ENCODE measurements at places on chromosomes 12 and 14. TPM values are rescaled to one million over a fixed set of nuclear protein-coding genes. Genes with fewer than 3 reads are reported as not detected.

- peaks cover 40% of the 10 kb centered on the region for H3K4me1 ChIP-seq
- H3K27me3 ChIP-seq = peaks cover 5% of the 10 kb centered on the region
- peak; percentile 76 for DNase-seq
Measured at GRCh38 chr14:68685419-68686204, 107.3 kb downstream of the ZFP36L1 start.

The C12orf54 gene
- polyA plus RNA-seq = not detected

The FAM186B gene
- polyA plus RNA-seq = not detected

The WSCD2 gene
- polyA plus RNA-seq = not detected

The KRT1 gene
- not detected for polyA plus RNA-seq

- H3K36me3 ChIP-seq = peaks cover 3% of the 10 kb centered on the region
- H3K27ac ChIP-seq = no peak overlapping the region
- DNase-seq = no peak
- H3K4me1 ChIP-seq = peaks cover 7% of the 10 kb centered on the region
Measured at GRCh38 chr14:96830946-96831345, 33.8 kb downstream of the VRK1 start.

The ADAM21 gene
- polyA plus RNA-seq = not detected

The GYS2 gene
- polyA plus RNA-seq = not detected

DNA sequence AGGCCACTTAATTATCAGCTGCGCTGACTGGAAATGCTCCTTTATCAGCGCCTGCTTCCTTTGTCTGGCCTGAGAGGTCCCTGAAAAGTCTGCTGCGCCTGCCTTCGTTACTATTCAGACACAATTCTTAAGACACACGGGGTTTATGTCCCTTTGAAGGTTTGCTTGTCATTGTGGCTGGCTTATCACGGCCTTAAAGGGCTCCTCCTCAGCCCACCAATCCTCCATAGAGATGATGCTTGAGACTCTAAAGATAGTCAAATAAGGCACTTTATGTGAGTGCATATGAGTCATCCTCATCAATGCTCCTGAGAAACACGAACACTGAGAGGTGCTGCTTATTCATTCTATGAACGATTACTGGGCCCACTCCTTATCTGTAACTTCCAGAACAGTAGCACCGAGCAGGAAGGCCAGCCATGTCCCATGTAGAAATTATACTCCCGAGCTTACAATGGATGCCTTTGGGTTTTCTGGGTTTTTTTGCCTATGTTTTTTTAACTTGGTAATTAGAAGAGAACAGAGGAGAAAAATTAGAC is 1268.2 kb upstream of the TMEM132C start:
- H3K4me1 ChIP-seq = no peaks in the 10 kb centered on the region
- H3K27me3 ChIP-seq = no peaks in the 10 kb centered on the region
- no peak for DNase-seq
- H3K27ac ChIP-seq = no peak overlapping the region
- no peaks in the 10 kb centered on the region for H3K36me3 ChIP-seq

The KRT78 gene
- polyA plus RNA-seq = not detected

DNA sequence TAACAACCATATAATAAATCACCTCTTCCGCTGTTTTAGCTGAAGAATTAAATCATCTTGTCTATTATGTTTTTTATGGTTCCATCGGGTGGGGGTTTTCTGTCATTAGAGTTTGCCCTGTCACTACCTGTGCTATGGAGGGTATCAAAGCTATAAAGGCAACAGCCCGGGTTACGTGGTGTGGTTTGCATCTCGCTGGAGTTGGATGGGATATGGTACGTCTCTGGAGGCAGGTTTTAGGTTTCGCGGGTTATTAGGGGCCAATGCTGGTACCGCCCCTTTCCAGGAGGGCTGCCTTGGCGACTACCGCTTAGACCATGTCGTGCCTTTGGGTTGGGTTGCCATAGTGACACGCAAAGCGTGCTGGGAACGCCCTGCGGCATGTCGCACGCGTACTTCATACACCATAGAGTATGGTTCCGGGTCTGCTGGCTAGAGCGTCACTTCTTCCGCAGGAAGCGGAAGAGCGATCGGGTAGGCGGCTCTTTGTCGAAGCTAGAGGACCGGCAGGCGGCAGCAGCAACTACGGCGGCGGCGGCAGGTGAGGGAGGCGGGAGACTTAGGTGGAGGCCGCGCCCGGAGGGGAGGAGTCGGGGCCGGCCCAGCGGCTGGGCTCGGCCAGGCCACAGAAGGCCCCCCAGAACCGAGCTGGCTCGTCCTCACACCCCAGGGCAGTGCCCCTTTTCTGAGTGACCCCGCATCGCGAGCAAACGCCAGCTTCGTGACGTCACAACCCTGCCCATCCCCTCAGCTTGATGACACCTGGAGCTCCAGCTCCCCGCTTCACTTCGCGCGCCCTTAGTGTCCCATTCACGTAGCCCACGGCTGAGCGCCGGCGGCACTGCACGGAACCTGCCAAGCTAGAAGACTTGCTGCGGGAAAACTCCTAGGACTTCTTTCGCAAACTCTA is at the start of gene ZC3H10:
TSS of gene ZC3H10 (plus strand) at position 489 of the 910 bp plus-strand sequence. CDS start 2,297 bp downstream, outside the sequence.
- peak; percentile 98 for DNase-seq
- peaks cover 12% of the 10 kb centered on the region for H3K27me3 ChIP-seq
- H3K36me3 ChIP-seq = peaks cover 14% of the 10 kb centered on the region
- peak within 1 kb of the TSS; percentile 96 for H3K27ac ChIP-seq

- H3K4me3 ChIP-seq = no peak overlapping the region
- no peaks in the 10 kb centered on the region for H3K36me3 ChIP-seq
- no peak overlapping the region for H3K27ac ChIP-seq
- peaks cover 46% of the 10 kb centered on the region for H3K4me1 ChIP-seq
- DNase-seq = peak; percentile 42
Measured at GRCh38 chr12:76790564-76791552, 26.9 kb downstream of the ZDHHC17 start.

GRCh38 chr14:70821584-70822529 is 12.5 kb upstream of the MAP3K9 start:
- peaks cover 9% of the 10 kb centered on the region for H3K27me3 ChIP-seq
- peak; percentile 49 for DNase-seq
- H3K4me3 ChIP-seq = peak overlapping the region; percentile 89
- peaks cover 23% of the 10 kb centered on the region for H3K4me1 ChIP-seq
- no peaks in the 10 kb centered on the region for H3K36me3 ChIP-seq
- H3K27ac ChIP-seq = no peak overlapping the region

The GPR135 gene
- polyA plus RNA-seq = 0.58 TPM

DNA sequence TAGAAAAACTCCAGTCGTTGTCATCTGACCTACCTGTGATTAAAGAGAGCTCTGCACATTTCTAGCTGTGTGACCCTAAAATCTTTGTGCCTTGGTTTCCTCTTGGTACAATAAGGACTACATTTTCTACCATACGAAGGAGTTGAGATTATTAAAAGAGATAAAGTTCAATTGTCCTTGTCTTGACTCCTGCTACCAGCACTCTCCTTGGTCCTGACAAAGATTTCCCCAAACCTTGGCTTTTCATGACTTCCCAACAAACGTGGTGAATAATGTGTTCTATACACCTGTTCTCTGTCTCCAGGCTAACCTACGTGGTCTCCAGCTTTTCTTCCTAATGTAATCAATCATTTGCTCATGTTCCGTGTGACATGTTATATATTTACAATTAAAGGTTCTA is 223.5 kb downstream of the MSRB3 start:
- DNase-seq = no peak
- H3K27me3 ChIP-seq = no peaks in the 10 kb centered on the region
- H3K4me3 ChIP-seq = no peak overlapping the region
- H3K27ac ChIP-seq = no peak overlapping the region
- H3K4me1 ChIP-seq = no peaks in the 10 kb centered on the region

DNA sequence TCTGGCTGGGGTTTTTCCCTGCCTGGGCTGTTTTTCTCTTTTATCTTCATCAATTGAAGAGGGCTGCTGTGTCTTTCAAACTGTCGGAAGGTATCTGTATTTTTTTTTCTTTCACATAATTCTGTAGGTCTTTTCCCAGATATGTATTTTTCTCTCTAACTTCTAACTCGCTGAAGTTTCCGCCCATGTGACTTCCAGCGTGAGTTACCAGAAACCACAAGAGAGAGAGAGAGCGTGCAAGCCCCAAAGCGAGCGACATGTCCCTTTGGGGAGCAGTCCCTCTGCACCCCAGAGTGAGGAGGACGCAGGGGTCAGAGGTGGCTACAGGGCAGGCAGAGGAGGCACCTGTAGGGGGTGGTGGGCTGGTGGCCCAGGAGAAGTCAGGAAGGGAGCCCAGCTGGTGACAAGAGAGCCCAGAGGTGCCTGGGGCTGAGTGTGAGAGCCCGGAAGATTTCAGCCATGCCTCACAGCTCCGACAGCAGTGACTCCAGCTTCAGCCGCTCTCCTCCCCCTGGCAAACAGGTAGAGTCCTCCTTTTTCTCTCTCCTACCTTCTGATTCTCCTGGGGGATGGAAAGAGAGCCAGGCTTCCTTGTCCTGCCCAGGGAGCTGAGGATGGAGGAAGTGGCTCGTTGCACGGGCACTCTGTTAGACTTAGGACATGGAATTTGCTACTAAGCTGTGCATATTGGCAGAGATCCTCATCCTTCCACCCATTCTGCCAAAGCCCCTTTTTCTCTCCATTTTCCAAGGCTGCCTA is at the start of gene BATF:
TSS of gene BATF (plus strand) at position 246 of the 759 bp plus-strand sequence. CDS start at position 460, 214 bp downstream.
- H3K4me3 ChIP-seq = peak within 1 kb of the TSS; percentile 96
- peaks cover 8% of the 10 kb centered on the region for H3K27me3 ChIP-seq
- peaks cover 19% of the 10 kb centered on the region for H3K36me3 ChIP-seq
- DNase-seq = peak; percentile 75
- peak within 1 kb of the TSS; percentile 99 for H3K27ac ChIP-seq

Data from immature natural killer cell (primary cell).